CD4-positive, alpha-beta T cell (primary cell): ENCODE measurements at places on chromosomes 5 and 9.

GRCh38 chr5:33840927-33841547 is 50.8 kb downstream of the ADAMTS12 start:
- peaks cover 10% of the 10 kb centered on the region for H3K4me1 ChIP-seq
- no peak for DNase-seq
- H3K27me3 ChIP-seq, result no peaks in the 10 kb centered on the region
- H3K4me3 ChIP-seq, result no peak overlapping the region
- no peaks in the 10 kb centered on the region for H3K36me3 ChIP-seq
- H3K27ac ChIP-seq, result no peak overlapping the region

- no peaks in the 10 kb centered on the region for H3K36me3 ChIP-seq
- no peaks in the 10 kb centered on the region for H3K27me3 ChIP-seq
- no peaks in the 10 kb centered on the region for H3K4me1 ChIP-seq
Measured at GRCh38 chr9:35555246-35555701, 49.8 kb upstream of the TESK1 start.

DNA sequence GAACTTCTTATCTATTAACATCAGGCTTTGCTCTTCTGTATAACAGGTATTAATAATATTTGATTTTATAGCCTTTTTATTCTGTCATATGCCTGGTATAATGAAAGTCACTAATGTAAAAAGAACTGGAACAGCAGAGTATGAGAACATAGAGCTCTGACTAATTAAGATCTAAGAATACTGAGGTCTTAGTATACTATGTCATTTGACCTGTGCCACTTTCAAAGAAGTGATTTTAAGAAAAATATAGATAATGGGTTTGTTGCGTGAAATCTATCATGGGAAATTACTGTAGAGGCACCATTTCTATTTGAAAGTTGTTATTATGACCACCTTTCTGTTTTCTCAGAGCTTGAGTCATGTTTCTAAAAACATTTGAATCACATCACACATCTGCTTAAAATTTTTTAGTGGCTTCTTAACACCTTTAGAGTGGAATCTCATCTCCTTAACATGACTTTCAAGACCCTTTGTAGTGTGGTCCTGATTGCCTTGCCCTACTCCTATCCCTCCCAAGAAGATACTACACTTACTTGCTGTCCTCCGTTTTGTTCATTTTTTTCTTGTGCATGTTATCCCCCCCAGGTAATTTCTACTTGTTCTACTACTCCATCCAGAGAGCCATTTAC is 14.3 kb downstream of the WDR36 start:
- H3K4me1 ChIP-seq, result no peaks in the 10 kb centered on the region
- H3K4me3 ChIP-seq, result no peak overlapping the region
- H3K27me3 ChIP-seq, result no peaks in the 10 kb centered on the region

DNA sequence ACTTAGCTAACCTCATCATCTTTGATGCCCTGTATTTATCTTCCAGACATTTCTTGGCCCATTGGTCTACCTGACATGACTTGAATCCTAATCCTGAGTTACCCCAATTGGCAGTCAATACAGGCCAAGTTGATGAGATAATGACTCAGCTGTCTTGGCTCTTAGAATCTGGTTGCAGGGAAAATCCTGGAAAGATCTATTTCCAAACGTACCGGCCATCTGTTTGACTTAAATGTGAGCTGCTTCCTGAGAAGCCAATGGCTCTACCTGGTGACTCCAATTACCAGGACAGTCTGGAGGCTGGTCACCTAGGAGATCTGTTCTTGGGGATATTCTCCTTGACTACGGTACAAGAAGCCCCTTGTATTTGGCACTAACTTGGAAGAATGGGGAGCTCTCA is 475.2 kb upstream of the BRINP1 start:
- H3K4me1 ChIP-seq, result no peaks in the 10 kb centered on the region
- no peaks in the 10 kb centered on the region for H3K27me3 ChIP-seq
- no peak for DNase-seq
- no peaks in the 10 kb centered on the region for H3K36me3 ChIP-seq
- H3K4me3 ChIP-seq, result no peak overlapping the region

- H3K27ac ChIP-seq, result no peak overlapping the region
- no peaks in the 10 kb centered on the region for H3K36me3 ChIP-seq
- no peak for DNase-seq
- no peak overlapping the region for H3K4me3 ChIP-seq
- H3K4me1 ChIP-seq, result no peaks in the 10 kb centered on the region
- no peaks in the 10 kb centered on the region for H3K27me3 ChIP-seq
Measured at GRCh38 chr5:27489701-27490100, 451.3 kb upstream of the CDH9 start.

GRCh38 chr5:95962785-95963184 is 1.1 kb upstream of the ELL2 start:
- peak overlapping the region; percentile 66 for H3K4me3 ChIP-seq
- no peak overlapping the region for H3K27ac ChIP-seq
- DNase-seq, result no peak

DNA sequence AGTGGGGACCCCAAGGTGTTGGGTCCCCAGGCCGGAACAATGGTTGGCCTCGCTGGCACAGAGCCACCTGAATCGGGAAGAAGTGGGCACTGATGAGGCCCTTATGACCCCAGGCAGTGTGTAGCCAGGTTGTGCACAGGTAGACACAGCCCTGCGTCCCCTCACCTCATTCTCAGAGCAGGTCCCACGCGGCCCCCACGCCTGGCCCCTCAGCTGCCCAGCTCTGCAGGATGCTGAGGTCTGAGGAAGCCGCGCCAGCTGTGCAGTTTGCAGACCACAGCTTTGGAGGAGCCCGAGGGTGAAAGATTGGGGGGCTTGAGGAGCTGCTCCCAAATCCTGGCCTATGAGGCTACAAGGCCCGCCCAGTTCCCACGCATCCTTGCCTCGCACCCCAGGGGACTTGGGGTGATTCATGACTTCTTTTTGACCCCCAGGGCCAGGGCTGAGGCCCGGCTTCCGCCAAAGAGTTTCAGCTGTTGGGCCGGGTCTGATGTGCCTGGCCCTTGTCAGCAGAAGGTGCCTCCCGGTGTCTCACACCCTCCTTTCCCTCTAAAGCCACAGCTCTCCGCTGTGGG is 87.8 kb upstream of the PHYKPL start:
- no peak for DNase-seq
- no peaks in the 10 kb centered on the region for H3K36me3 ChIP-seq
- no peaks in the 10 kb centered on the region for H3K4me1 ChIP-seq

- H3K4me3 ChIP-seq, result no peak overlapping the region
- H3K4me1 ChIP-seq, result peaks cover 18% of the 10 kb centered on the region
- peak; percentile 2 for DNase-seq
- H3K36me3 ChIP-seq, result no peaks in the 10 kb centered on the region
Measured at GRCh38 chr5:11234501-11234911, 473.5 kb upstream of the DAP start.

- no peaks in the 10 kb centered on the region for H3K4me1 ChIP-seq
- no peak for DNase-seq
- H3K36me3 ChIP-seq, result no peaks in the 10 kb centered on the region
- no peaks in the 10 kb centered on the region for H3K27me3 ChIP-seq
- H3K4me3 ChIP-seq, result no peak overlapping the region
- no peak overlapping the region for H3K27ac ChIP-seq
Measured at GRCh38 chr9:77595426-77596095, 52.6 kb downstream of the GNA14 start.

DNA sequence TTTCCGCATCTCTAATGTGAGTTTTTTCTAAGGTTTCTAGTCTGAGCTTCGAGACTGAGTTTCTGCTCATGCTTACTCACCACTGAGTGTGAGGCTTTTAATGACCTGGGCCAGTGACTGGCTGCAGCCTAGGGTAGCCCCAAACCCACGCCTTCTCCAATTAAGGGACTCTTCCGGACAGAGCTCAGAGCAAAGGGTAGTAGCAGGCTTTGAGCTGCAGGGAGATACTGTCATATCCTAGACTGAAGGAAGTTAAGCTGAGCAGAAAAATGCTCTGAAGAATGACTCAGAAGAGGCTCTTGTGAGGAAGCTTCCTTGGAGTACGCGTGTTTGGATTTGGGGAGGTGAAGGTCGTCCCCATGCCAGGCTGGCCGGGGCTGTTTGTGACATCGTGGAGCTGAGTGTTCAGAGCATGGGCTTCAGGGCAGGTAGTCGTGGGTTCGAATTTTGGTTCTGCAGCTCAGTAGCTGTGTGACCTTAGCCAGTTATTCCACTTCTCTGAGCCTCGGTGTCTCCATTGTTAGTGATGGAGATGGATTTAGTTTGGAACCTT is 3.5 kb downstream of the USP20 start:
- peak overlapping the region; percentile 6 for H3K4me3 ChIP-seq
- peaks cover 26% of the 10 kb centered on the region for H3K36me3 ChIP-seq
- H3K4me1 ChIP-seq, result peaks cover 64% of the 10 kb centered on the region
- DNase-seq, result no peak

DNA sequence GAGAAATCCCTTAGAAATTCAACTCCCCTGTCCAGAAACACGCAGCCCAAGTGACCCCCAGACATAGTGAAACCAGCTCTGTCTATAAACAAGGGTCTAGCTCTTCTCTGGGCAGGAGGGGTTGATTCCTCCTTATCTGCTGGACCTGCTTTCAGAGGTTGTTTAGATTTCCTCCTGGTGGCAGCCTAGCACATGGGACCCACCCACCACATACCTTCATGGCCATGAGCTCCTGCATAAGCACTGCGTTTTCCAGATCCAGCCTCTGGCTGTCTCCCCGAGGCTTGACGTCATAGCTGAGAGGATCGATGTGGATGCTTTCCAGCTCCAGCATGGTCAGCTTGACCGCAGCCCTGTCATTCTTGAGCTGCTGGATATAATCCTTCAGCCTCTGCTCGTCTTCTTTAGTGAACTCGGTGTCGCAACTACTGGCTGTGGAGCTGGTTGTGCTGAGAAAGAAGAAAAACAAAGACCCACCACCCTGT is 77.0 kb downstream of the DCP2 start:
- H3K36me3 ChIP-seq, result no peaks in the 10 kb centered on the region
- DNase-seq, result no peak
- no peaks in the 10 kb centered on the region for H3K27me3 ChIP-seq

DNA sequence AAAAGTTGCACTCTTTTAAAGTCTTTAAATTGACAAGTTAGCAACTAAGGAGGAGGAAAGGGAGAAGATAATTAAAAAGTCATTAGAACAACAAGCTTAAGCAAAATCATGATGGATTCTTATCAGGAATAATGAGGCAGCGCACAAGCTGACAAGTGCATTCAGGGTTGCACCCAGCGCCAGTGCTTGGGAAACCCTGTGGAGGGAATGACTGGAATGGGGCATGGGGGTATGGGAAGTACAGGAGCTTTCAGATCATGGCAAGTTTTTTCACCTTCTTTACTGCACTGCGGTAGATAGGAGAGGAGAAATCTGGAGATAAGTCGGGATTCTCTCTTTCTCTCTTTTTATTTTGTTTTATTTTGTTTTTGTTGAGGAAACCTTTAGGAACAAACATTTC is 117.9 kb upstream of the CKMT2 start:
- H3K36me3 ChIP-seq, result peaks cover 71% of the 10 kb centered on the region
- no peaks in the 10 kb centered on the region for H3K27me3 ChIP-seq
- DNase-seq, result no peak
- H3K4me1 ChIP-seq, result no peaks in the 10 kb centered on the region
- H3K27ac ChIP-seq, result no peak overlapping the region
- H3K4me3 ChIP-seq, result no peak overlapping the region

- H3K27me3 ChIP-seq, result no peaks in the 10 kb centered on the region
- H3K27ac ChIP-seq, result no peak overlapping the region
- H3K36me3 ChIP-seq, result no peaks in the 10 kb centered on the region
- no peaks in the 10 kb centered on the region for H3K4me1 ChIP-seq
Measured at GRCh38 chr5:57662991-57663390, 180.4 kb upstream of the ACTBL2 start.

DNA sequence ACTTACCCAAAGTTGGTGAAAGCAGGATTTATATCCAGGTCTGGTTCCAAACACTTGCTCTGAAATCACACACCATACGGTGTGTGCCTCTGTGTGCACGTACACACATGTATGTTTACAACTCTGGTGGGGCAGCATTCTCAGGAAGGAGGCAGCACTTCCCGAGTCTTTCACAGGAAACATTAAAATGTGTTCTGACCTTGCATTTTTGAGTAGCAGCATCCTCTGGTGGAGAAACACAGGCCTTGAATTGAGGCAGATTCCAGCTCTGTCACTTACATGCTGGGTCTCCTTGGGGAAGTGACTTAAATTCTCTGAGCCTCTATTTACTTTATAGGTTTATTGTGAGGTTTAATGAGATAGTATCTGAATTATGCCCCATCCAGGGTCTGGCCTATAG is 126.4 kb downstream of the RGS3 start:
- DNase-seq, result peak; percentile 50
- peaks cover 45% of the 10 kb centered on the region for H3K36me3 ChIP-seq

DNA sequence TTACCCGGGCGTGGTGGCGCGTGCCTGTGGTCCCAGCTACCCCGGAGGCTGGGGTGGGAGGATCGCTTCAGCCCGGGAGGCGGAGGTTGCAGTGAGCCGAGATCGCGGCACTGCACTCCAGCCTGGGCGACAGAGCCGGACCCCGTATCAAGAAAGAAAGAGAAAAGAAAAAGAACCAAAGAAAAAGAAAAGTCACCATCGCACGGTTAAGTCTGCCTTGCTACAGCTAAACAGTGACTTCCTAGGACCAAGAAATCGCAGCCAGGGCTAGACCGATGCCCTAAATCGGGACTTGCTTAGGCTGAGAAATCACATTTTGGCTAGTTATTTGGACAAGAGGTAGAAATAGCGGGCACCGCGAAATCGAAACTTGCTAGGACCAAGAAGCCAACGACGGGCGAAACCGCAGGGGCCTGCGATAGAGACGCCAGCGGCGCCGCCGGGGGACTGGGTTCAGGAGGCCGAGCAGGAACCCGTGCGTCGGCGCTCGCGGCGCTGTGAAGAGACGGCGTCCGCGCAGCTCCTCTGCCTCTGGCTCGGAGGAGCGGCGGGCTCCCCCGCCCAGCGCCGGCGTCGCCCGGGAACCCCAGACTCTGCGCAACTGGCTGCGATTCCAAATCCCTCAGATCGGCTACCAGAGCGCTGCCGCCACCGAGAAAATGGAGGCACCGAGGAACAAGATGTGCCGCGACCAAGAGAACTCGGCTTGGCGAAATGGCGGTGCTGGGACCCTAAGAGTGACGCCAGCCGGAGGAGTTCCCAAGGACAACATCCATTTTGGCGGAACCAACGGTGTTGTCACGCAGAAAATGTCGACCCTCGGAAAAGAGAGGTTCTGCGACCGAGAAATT is 26.1 kb upstream of the ANXA2R start:
- H3K36me3 ChIP-seq, result peaks cover 13% of the 10 kb centered on the region
- peak overlapping the region; percentile 97 for H3K27ac ChIP-seq
- peak overlapping the region; percentile 78 for H3K4me3 ChIP-seq

DNA sequence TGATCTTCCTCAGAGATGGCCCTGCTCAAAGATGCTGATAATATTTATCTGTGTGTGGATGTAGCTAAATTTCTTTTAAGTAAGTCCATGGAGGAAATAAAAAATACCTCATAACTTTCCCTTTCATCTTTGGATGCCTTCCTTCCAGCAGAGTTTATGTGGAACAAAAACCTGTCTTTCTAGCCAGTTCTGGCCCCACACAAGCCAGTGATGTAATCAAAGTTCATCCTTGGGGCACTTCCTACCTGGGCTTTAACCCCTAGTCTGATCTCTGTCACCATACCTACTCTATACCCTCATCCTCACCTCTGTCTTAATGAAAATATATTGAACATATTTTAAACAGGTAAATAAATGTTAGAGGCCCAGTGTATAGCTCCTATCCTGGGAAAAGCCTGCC is 39.8 kb upstream of the RASGRF2 start:
- H3K4me1 ChIP-seq, result no peaks in the 10 kb centered on the region
- H3K27ac ChIP-seq, result no peak overlapping the region
- H3K4me3 ChIP-seq, result no peak overlapping the region

- no peaks in the 10 kb centered on the region for H3K36me3 ChIP-seq
- no peaks in the 10 kb centered on the region for H3K27me3 ChIP-seq
- peaks cover 8% of the 10 kb centered on the region for H3K4me1 ChIP-seq
Measured at GRCh38 chr5:178439493-178440180, 150.6 kb downstream of the COL23A1 start.
